ENCODE measurements at places on chromosomes 2 and 18.

GRCh38 chr2:147297820-147298219 is 547.0 kb upstream of the ACVR2A start:
- H3K27ac ChIP-seq = no peak overlapping the region
- no peak overlapping the region for H3K4me3 ChIP-seq
- DNase-seq = no peak
- H3K36me3 ChIP-seq = no peaks in the 10 kb centered on the region
- H3K4me1 ChIP-seq = no peaks in the 10 kb centered on the region
- H3K27me3 ChIP-seq = no peaks in the 10 kb centered on the region

DNA sequence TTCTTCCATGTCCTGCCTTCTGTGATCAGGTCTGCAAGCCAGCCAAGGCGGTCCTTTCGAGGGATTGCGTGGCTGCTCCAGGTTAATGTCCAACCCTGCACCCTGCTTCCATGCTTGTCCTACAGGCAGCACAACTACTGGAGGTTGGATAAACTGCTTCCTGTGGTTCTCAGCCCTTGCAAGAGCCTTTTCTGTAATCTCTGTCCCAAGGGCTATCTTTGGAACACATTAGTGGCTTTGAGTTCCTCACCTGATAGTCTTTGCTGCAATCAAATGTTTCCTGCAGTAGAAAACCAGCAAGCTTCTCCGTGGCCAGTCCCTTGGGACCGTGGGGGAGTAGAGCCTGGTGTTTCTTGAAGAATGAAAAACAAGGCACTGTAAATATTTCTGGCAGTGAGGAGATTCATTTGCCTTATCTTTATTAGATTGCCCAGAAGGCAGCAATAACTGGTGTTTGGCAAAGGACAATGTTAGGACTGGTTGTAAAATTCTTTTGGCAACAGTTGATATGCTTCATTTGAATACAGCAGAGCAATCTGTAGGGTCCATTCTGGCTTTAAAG is 214.4 kb downstream of the FHOD3 start:
- no peak overlapping the region for H3K4me3 ChIP-seq
- no peaks in the 10 kb centered on the region for H3K36me3 ChIP-seq
- no peaks in the 10 kb centered on the region for H3K27me3 ChIP-seq
- no peak for DNase-seq
- no peak overlapping the region for H3K27ac ChIP-seq
- H3K4me1 ChIP-seq = peaks cover 28% of the 10 kb centered on the region

- H3K4me3 ChIP-seq = no peak overlapping the region
- H3K4me1 ChIP-seq = no peaks in the 10 kb centered on the region
- no peak for DNase-seq
- no peak overlapping the region for H3K27ac ChIP-seq
Observed at GRCh38 chr2:145617906-145618305, 1098.0 kb upstream of the ZEB2 start.

GRCh38 chr2:233964581-233964980 is 47.4 kb downstream of the TRPM8 start:
- H3K4me1 ChIP-seq = no peaks in the 10 kb centered on the region
- H3K27ac ChIP-seq = no peak overlapping the region
- no peaks in the 10 kb centered on the region for H3K36me3 ChIP-seq
- no peaks in the 10 kb centered on the region for H3K27me3 ChIP-seq
- no peak overlapping the region for H3K4me3 ChIP-seq

All from transverse colon (tissue), 4 donors.